Right renal cortex interstitium (tissue), 3 donors: ENCODE measurements at places on chromosomes 2 and 18.

DNA sequence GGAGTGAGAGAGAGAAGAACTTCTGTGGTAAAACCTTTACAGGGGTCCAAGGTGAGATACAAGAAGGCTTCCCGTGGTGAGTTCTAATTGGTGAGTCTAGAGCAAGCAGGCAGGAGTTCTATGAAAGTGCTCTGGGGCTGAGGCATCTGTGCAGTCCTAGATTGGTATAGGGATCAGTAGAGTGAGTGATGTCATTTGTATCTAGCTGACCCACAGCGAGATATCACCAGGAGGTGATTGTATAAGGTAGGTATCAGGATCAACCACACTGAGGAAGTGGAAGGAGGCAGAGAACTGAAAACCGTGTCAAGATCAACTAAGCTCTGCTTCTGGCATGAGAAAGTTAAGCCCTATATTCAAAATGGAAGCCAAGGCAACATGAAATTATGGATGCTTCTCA lies 1648.9 kb upstream of the TMEFF2 start:
- no peak for DNase-seq

DNA sequence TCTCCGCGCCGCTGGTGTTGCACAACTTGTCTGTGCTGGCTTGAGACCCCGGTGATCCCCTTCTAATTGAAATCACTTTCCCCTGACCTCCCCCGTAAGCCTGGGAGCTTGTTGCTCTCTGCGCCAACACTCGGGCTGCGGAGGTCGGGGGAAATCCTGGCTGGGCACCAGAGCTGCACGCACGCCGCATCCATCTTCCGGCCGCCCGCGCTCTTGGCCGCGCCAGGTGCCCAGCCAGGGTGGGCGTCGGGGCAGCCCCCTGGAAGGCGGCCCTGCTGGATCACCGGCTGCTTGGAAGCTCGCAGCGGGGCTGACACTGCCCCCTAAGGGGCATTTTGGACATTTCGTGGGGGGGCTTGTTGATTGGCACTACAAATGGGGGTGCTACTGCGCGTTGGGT lies 280.3 kb upstream of the SKOR2 start:
- DNase-seq: no peak

DNA sequence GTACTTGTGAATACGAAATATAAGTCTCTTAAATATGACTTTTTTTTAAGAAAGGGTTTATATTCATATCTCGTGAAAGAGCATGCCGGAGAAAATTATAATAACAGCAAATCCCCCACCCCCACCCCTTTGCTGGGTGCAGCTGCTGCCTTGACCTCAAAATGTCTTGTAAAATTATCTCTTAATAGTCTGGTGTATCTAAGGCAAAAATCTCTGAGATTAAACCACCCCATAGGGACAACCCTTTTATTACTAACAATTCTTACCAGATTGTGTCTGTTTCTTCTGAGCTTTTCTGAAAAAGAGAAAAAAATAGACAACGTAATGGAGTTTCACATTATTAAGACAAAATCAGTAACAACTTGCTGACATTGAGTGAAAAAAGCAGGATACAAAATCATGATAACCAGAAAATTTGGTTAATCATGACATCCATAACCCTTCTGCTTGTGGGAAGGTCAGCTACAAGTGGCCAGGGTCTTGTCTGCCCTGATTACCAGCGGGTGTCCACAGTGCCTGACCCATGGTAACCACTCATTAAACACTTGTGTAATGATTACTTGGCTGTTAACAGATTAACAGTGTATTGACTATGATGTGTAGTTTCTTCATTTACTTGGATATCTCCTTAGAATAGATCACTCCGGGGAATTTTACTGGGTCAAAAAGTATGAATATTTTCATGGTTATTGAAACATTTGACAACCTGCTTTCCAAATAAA lies 1.5 kb downstream of the STRADB start:
- DNase-seq: no peak

DNA sequence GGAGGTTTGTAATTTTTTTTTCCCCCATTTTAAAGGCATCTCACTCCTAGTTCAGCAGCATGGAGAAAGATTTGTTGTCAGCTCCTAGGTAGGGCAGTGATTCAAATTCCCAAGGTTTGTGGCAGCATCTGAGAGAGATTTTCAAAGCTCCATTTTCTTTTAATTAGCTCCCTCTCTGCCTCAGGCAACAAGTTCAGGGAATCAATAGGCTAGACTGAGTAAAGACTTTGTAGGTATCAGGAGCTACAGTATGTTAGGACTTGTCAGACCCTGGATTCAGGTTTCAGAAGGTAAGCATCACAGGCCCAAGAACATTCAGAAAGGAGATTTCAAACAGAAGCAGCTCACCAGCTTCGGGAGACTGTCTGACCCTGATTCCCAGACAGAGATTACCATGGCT lies 273.3 kb upstream of the ERBB4 start:
- no peak for DNase-seq

DNA sequence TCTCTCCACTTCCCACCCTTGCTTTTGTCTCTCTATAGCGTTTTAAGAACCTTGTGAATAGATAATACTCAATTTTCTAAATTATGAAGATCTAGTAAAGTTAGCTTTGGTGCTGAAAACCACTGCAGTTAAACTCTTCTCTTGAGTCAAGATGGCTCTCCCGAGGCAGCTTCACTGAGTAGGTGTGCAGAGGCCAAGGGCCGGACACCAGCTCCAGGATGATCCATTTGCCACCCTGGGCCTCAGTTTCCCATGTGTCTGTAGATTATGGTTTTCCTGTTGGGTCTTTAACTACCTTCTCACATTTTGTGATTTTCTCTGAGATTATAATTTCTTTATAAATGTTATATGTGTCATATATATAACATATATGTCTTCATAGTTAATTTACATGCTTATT lies 68.5 kb upstream of the SH3RF3 start:
- no peak for DNase-seq

DNA sequence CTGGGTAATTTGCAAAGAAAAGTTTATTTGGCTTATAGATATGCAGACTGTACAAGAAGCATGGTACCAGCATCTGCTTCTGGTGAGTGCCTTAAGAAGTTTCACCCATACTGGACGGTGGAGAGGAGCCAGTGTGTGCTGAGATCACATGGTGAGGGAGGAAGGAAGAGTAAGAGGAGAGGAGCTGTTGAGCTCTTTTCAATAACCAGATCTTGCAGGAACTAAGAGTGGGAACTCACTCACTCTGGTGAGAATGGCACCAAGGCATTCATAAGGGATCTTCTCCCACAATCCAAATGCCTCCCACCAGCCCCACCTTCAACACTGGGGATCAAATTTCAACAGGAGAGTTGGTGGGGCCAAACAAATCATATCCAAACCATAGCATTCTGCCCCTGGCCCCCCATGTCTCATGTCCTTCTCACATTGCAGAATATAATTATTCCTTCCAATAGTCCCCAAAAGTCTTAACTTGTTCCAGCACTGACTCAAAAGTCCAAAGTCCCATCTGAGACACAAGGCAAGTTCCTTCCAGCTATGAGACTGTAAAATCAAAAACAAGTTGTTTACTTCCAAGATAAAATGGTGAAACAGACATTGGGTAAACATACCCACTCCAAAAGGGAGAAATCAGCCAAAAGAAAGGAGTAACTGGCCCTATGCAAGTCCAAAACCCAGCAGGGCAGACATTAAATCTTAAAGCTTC lies 11.7 kb upstream of the TMEM37 start:
- DNase-seq: no peak

DNA sequence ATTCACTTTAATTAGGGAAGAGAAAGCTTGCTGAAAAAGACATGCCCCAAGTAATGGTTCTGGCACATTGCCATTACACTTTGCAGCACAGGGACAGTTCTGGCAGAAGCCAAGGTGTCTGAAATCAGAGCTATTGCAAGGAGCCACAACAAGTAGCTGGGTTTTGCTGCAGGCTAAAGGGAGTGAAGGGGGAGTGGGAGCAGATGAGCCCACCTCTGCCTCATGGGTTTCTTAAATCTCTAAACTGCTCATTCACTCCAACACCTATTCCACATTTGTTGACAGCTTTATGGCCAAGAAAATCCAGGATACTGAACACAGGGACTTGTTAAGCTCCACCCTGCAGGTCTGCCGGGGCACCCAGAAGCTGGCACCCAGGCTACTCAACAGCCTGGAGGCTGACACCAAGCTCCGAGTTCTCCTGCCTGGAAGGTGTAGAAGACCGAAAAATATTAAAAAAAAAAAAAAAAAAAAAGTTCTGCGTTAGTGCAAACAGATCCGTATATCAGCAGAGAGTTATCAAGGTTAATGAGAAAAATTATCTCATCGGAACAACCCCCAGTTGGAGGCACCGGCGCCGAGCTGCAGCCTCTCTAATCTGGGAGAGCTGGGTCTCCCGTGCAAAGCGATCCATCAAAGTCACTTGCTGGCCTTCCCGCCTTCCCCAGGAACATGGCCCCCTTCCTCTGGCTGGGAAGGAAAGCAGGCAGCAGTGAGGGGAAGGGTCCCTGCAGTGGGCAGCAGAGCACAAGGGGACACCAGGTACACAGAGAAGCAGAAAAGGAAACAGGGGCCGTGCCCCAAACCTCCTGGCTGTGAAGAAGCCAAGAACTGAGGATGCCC lies 123.7 kb downstream of the HNMT start:
- no peak for DNase-seq

DNA sequence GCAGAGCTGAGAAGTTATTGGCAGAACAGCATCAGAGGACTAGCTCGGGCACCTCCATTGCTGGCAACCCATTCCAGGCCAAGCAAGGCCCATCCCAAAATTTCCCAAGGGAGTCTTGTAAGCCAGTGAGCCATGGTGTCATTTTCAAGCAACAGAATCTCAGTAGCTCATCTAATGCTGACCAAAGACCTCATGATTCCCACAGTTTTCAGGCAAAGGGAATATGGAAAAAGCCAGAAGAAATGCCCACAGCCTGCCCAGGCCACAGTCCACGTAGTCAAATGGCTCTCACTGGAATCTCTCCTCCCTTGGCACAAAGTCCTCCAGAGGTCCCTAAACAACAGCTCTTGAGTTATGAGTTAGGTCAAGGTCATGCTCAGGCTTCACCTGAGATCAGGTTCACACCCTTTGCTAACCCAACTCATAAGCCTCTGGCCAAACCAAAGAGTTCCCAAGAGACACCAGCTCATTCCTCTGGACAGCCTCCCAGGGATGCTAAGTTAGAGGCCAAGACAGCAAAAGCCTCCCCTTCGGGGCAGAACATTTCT lies 2.6 kb downstream of the SMARCAL1 start:
- no peak for DNase-seq

DNA sequence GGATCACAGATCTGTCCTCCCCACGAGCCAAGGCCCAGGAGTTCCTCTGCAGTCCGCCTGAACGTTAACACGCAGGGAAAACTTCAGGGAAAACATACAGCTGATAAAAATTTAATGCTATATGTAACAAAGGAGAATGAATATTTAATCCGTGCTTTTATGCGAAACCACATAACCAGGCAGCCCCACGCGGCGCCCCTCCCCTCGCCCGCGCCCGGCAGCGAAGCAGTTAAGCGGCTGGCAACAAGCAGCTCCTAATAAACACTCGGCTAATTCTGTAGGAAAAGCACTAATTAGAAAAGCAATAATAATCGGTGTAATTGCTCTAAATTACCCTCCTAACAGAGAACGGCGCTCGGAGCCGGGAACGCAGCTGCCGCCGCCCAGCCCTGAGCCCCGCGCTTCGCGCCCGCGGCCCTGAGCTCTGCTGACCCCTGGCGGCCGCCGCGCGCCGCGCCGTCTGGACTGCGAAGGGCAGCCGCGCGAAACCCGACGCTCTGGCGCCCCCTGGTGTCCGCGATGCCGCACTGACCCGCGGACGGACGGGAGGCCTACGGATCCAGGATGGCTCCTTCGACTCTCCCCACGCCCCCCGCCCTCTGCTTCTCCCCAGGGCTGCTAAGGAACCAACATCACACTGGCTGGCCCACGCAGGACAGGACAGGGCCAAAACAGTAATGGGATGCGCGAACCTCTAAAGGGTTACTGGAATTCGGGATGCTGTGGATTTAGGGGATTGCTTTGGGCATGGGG lies 181.4 kb downstream of the SMAD2 start:
- peak; percentile 48 for DNase-seq

- DNase-seq: no peak
These were observed 43.7 kb downstream of the RHOB start for GRCh38 chr2:20490300-20491181.

DNA sequence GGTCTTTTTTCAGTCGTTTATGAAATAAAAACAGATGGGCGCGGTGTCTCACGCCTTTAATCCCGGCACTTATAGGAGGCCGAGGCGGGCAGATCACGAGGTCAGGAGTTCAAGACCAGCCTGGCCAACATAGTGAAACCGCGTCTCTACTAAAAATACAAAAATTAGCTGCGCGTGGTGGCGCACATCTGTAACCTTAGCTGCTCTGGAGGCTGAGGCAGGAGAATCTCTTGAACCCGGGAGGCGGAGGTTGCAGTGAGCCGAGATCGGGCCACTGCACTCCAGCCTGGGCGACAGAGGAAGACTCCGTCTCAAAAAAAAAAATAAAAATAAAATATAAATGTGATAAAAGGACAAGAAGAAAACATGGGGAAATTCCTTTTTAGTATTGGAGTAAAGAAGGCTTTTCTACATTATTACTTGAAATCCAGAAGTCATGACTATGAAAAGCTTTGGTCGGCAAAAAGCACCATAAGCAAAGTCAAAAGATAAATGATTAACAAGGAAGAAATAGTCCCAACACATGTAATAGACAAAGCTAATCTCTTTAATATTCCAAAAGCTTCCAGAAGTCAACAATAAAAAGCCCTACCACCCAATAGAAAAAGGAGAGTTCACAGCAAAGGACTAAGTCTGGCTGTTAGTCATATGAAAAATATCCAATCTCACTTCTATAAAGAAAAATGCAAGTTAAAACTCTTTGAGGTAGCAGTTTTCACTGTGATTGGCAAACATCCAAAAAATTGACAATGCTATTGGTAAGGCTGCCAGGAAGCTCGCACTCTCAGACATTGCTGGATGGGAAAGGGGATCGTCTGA lies 1.4 kb upstream of the FAM168B start:
- no peak for DNase-seq
